CD4-positive, alpha-beta T cell (primary cell): ENCODE measurements at places on chromosomes 2 and 18. TPM values are rescaled to one million over a fixed set of nuclear protein-coding genes. Genes with fewer than 3 reads are reported as not detected.
A peak's percentile ranks its signal among the peaks of the same experiment; 100 is the strongest.

GRCh38 chr2:238895891-238896600 is 48.2 kb downstream of the TWIST2 start:
- no peak for DNase-seq

GRCh38 chr2:100021791-100022340 is 120.5 kb downstream of the AFF3 start:
- no peak for DNase-seq

DNA sequence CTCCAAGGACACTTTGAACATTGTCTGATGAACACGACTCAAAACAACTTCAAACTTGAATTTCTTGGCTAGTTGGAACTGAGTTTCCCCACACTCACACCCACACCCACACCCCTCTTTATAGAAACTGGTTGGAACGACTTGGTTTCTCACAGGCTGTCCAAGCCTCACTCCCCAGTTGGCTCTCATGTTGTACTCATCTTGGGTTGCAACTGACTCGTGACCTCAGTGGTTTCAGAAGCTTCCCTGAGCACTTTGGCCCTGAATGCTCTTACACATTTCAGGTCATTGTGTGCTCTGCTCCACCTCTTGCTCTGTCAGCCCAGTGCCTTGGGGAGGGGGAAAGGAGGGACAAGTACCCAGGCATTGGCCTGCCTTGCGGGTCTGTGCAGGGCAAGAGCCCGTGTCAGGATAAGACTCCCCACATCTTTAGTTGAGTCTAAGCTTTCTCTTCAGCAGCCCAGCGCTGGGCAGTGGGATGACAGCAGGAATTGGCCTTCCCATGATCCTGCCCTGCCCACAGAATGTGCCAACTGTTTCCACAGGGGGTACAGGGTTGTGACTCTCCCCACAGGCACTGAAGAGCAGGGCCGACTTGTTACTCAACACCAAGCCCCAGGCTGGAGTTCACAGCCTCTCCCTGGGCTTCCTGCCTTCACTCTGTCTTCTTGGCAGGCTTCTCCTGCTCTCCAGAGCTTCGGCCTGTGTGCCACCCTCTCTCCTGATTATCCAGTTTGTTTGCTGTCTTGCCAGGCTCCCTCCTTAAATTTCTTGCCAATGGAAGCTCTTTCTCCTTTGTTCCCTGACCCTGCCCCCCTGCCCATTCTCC is 104.6 kb downstream of the RTN4 start:
- no peak for DNase-seq

- DNase-seq = no peak
Measured at GRCh38 chr18:13214609-13215008, 4.0 kb upstream of the LDLRAD4 start.

DNA sequence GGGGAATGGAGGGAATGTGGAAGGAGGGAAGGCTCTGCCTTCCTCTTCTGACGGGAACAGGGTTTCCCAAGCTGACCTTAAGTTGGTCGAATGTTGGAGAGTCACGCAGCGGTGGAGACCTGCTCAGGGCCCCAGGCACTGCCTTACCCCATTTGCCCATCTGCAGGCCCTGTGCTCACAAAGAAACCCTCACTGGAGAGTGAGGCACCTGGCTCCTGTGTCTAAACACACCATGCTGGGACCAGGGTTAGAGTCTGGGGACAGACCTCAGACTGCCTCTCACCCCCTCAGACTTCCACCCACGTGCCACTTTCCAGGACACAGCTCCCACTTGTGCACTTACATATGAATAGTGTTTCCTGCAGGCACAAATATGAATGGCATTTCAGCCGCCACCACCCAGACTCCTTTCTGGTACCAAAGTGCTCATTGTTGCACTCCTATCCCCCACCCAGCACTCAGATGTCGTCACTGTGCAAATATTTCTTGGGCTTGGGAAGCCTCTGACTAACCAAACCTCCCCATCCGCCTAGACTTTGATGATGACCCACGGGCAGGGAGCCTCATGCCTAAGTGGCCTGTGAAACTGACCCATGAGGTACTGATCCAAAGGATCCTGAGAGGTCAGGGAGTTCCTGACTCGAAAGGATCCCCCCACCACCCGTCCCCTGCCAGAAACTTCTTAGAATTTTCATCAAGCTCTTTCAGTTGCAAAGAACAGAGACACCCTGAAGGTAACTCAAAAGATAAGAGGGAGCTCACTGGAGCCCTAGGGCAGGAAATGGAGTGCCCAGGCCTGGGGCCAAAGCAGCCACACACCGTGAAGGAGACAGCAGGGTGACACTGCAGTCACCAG is 78.3 kb downstream of the STPG4 start:
- DNase-seq = no peak

DNA sequence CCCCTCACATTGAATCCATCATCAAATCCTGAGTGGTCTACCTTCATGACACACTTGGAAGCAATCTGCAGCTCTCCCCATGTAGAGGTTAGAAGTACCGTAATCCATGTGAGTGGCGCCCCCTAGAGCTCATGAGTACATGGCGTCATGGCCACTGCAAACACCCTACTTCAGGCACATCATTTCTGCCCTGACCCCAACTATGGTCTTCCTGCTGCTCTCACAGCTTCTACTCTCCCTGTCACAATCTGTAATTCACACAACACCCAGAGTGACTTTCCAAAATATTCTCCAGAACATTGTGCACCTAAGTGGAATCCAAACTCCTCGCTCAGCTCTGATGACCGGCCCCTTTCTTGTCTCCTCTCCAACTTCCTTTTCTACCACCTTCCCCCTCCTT is 141.9 kb downstream of the ANKRD44 start:
- peak; percentile 65 for DNase-seq

GRCh38 chr2:71849111-71849510 is 298.6 kb downstream of the CYP26B1 start:
- DNase-seq = no peak

- no peak for DNase-seq
Measured at GRCh38 chr2:164847981-164848741, 6.5 kb upstream of the COBLL1 start.

GRCh38 chr2:106184857-106185256 is 9.2 kb downstream of the UXS1 start:
- no peak for DNase-seq

DNA sequence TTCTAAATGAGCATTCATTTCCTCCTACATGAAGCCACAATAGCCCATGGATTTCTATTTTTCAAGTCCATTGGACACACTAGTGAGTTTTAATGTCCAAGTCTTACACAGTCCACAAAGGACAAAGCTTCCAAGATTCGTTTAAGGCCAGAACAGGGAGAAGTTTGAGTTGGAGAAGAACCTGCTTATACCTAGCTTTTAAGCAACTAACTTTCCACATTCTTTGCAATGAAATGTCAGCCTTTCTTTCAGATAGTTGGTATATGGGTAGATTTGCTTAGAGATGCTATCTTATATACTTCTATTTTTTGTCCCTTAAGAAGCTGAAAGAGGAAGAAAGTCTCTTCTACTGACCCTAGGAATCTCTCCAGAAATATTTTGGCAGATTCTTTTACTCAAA is 66.1 kb upstream of the NPAS2 start:
- DNase-seq = no peak

TLX2 gene
- total RNA-seq = 0.14 TPM

LYPD6 gene
- not detected for total RNA-seq

SERPINB10 gene
- not detected for total RNA-seq

MTCL1 gene
- 0.55 TPM for total RNA-seq

MYL1 gene
- total RNA-seq = not detected

TMEM37 gene
- not detected for total RNA-seq
